ENCODE measurements at places on chromosomes 12 and 14.

DNA sequence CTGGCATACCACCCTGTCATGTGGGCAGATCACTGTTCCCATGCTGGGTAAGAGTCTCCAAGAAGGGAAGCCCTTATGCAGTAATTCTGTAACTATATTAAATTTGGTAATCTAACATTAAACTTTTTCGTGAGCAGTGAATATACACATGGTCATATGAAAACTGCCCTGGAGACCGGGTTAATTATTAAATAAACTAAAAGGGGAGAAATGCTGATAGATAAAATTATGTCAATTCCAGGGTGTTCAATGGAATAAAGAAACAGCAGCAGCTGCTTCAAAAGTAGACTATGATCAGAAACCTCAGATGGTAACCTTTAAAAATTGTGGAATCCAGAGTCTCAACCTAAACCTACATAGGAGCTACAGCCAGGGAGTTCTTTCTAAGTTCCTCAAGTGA is 100.0 kb downstream of the PAWR start:
- DNase-seq = no peak

- DNase-seq = no peak
Measured at GRCh38 chr12:7151532-7151931, 21.4 kb downstream of the CLSTN3 start.

DNA sequence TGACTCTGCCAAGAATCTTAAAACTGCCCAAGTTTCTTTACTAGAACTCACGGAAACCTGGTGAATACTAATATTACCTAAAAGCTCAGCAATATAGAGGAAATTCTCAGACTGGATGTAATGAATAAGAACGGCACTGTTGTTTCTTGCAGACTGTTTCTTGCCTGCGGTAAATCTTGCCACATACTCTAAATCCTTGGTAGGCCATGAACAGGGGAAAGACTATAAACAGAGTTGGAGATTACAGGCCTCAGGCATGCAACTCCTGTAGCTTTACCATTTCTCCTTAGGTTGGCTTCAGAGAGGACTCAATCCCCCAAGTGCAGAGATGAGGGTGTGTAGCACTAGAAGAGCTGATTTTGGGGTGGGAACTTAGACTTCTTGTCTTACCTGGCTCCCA is 1.1 kb downstream of the ALDH6A1 start:
- DNase-seq = no peak

- DNase-seq = no peak
Measured at GRCh38 chr14:74571901-74572725, 39.9 kb downstream of the LTBP2 start.

GRCh38 chr12:66714709-66715108 is 35.8 kb upstream of the GRIP1 start:
- DNase-seq = no peak

DNA sequence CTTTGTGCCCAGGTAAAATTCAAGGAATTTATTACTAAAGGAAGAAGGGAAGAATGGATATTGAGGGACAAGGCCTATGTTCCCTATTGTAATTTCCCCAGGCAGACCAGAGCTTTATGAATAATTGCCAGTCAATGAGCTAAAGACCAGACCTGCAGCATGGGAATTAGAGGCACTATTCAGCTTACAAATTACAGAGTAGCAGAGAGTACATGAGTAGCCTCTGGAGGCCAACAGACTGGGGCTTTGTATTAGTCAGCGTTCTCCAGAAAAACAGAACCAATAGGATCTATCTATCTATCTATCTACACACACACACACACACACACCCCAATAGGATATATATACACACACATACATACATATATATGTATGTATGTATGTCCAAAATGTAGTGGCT is 120.0 kb upstream of the RPH3A start:
- DNase-seq = no peak

DNA sequence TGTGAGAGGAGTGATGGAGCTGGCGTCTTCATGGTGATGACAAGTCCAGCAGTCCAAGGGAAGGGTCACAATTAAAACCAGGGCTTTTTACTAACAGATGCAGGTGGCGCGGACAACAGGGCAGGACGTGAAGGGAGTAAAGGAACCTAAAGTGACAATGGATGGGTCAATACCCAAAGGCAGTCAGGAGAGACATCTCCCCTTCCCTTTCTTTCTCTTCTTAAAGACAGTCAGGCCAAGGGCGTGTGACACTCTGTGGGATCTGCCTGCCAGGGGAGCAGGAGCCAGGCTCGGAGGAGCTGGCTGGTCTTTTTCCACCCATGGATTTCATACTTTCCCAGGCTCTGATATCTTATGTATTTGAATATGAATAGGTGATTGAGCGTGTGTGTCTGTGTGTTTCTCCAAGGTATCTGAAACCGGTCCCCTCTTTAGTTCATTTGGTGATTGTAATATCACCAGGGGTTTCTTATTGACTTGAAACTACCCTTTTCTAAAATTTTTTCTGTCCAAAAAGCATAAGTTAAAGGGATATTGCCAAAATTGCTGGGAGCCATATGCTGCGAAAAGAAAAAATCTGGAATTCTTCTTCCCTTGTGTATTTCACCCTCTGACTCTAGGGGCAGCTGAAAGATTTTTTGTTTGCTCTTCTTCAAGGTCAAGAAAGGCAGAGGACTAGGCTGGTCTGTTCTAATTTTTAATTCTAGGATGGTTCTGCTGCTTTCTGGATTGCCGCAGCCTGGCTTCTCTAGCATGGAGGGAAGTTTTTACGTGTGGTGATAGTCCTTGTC is 61.8 kb downstream of the FBXL14 start:
- no peak for DNase-seq

DNA sequence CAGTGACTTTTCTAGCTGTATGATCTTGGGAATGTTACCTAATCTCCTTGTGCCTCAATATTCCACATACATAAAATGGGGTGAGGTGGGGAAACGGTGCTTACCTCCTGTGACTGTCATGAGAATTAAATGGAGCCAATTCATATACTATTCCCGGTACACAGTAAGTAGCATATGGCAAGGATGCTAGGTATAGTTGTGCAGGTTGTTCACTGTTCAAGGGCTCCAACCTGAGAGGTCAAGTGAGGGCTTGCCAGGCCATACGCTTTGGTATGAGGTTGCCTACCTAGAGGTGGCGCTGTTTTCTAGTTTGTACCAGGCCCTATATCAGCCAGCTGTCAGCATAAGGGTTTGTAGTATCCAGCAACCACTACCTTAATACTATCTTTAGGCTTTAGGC is 3.6 kb upstream of the BATF start:
- DNase-seq = no peak

DNA sequence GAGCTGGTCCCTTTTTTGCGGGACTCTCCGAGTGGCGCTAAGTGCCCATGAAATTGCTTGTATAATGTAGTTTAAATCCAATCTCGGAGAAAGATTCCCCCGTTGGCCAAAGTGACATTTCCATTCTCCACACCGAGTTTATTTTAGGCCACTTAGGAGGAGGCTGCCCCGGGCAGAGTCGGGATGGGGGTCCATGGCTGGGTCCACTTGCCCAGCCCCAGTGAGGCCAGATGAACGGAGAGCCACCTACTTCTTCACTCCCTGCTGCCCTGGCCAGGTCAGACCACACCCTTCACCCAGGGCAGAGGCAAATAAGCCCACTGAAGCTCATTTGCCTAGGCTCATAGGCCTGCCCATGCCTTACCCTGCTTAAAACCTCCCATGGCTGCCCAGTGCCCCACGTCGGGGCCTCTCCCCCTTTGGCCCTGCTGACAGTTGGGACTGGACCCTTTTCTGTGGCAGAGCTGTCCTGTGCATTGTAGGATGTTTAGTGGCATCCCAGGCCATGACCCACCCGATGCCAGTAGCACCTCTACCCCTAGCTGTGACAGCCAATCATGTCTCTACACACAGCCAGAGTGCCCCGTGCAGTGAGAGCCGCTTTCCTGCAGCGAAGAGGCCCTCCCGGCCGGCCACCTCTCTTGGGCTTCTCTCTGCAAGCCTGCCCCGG is 51.3 kb downstream of the FAM222A start:
- DNase-seq = no peak

DNA sequence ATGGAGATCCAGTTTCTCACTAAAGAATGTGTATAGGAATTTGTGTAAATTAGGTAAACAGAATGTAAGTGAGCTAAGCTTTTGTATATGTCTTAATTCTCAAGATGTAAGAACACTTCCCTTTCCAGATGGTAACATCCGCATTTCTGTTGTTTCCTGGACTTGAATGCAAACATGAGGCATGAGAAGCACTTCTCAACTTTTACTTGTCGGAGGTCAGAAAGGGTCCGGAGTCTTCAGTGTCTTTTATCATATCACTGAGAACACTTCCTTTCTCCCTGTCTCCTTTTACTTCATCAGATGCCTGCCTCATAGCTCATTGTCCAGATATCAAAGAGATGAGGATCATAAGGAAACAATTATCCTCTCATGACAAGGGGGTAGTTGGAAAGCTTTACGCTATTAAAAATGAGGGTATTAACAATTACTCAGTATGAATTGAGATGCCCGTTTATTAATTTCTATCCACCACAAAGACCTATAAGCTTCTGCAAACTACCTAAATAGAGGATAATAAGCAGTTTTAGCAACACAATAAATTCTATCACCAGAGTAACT is 214.1 kb upstream of the FLRT2 start:
- no peak for DNase-seq
